ENCODE measurements at places on chromosomes 5 and 9.

GRCh38 chr9:107675351-107676259, 186.0 kb upstream of the KLF4 start:
- H3K4me3 ChIP-seq = no peak overlapping the region
- H3K36me3 ChIP-seq = no peaks in the 10 kb centered on the region
- no peak for DNase-seq
- H3K27me3 ChIP-seq = no peaks in the 10 kb centered on the region
- H3K27ac ChIP-seq = no peak overlapping the region

DNA sequence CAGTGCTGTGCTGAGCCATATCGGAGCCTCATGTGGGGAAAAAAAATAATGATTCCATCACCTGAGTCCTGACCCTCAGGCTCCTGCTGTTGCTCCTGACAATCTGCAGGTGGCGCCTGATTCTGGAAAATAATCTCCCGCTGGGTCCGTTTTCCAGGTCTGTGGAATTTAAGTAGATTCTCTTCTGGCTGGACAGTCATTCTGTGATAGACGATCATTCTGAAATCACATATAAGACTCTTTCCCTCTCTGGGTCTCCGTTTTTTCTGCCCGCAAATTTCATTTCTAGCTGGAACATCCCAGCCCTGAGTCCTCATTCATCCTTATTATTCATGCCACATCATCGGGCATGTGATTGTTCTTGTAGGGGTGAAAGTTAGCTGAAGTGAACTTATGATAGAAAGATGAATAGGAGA, 22.1 kb upstream of the STXBP1 start:
- DNase-seq = no peak

- no peak overlapping the region for H3K27ac ChIP-seq
- DNase-seq = no peak
- H3K36me3 ChIP-seq = no peaks in the 10 kb centered on the region
- H3K4me1 ChIP-seq = no peaks in the 10 kb centered on the region
- H3K4me3 ChIP-seq = no peak overlapping the region
- H3K27me3 ChIP-seq = no peaks in the 10 kb centered on the region
These were observed 307.4 kb downstream of the NFIB start for GRCh38 chr9:14006386-14007187.

- H3K4me3 ChIP-seq = no peak overlapping the region
- H3K27me3 ChIP-seq = no peaks in the 10 kb centered on the region
- no peaks in the 10 kb centered on the region for H3K4me1 ChIP-seq
- H3K36me3 ChIP-seq = no peaks in the 10 kb centered on the region
These were observed 194.0 kb downstream of the CRB2 start for GRCh38 chr9:123550012-123550411.

DNA sequence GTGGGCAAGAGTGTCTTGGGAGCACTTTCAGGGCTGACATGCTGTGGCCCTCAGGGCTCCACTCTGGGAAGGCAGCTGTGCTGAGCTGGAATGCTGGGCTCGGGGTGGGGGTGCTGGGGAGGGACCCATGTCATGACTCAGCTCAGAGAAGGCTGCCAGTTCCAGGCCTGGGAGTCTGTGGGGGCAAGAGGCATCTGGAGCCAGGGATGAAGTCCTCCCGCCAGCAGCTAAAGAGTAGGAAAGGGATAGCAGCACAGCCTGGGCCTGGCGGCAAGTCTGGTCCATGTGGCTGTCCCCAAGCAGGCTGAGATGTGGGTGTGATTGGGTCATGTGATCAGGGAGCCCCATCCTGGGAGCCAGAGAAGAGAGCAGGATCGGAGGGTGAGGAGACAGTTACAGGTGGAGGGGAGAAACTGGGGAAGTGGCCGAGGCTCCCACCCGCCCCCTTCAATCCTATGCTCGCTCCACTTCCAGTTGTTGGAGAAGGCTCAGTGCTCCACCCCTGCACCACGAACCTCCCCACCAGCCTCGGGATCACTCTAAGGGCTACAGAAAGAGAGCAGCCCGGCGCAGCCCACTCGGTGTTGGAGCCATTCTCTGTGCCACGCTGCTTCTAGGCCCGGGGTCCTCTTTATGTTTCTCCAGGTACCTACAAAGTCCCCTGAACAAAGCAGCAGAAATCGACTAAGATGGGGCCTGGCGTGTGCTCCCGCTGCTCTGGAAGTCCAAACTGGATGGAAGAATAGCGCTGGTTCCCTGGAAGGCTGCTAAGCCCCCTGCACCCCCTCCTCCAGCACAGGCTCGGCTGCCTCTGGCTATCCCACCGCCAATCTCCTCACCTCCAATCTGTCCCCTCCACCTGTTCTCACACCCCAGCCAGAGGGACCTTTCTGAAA, 12.0 kb downstream of the PDGFRB start:
- H3K4me3 ChIP-seq = no peak overlapping the region
- H3K4me1 ChIP-seq = peaks cover 12% of the 10 kb centered on the region

DNA sequence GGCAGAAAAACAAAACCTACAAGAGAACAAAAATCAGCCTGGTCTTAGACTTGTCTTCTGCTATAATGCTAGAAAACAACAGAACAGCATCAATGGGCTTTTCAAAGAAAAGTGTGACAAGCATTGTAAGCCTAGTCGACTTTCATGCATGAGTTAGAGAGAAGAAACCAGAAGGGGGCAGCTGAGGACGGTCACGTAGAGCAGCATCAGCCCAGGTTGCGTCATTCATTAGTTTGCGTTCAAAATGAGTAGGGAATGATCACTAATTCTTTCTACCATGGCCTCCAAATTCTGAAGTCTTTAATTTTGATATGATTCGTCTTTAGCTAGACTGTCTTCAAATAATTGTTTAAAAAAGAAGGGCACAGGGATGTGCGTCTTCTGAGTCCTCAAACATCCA, 4.7 kb upstream of the ISCA1 start:
- peaks cover 3% of the 10 kb centered on the region for H3K36me3 ChIP-seq
- H3K4me1 ChIP-seq = peaks cover 6% of the 10 kb centered on the region
- no peaks in the 10 kb centered on the region for H3K27me3 ChIP-seq

- no peak for DNase-seq
- H3K4me1 ChIP-seq = peaks cover 11% of the 10 kb centered on the region
- no peaks in the 10 kb centered on the region for H3K27me3 ChIP-seq
- H3K36me3 ChIP-seq = no peaks in the 10 kb centered on the region
- no peak overlapping the region for H3K4me3 ChIP-seq
These were observed 69.9 kb downstream of the PPARGC1B start for GRCh38 chr5:149799965-149800516.

DNA sequence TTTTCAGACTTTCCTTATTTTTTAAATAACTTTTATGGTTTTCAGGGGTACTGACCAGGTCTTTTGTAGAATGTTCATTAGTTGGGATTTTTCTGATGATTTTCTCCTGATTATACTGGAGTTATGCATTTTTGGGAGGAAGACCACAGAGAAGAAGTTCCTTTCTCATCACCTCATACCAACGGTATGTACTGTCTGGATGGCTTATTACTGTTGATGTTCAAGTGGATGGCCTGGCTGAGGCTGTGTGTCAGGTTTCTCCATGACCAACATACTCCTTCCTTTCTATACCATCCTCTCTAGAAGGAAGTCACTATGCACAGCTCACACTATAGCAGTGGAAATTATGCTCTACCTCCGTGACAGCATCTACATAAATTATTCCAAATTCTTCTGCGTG, 71.1 kb upstream of the NR3C1 start:
- H3K36me3 ChIP-seq = no peaks in the 10 kb centered on the region
- DNase-seq = no peak
- H3K4me3 ChIP-seq = no peak overlapping the region
- no peaks in the 10 kb centered on the region for H3K27me3 ChIP-seq
- peaks cover 8% of the 10 kb centered on the region for H3K4me1 ChIP-seq

- H3K36me3 ChIP-seq = no peaks in the 10 kb centered on the region
- DNase-seq = no peak
- no peaks in the 10 kb centered on the region for H3K4me1 ChIP-seq
- H3K27me3 ChIP-seq = no peaks in the 10 kb centered on the region
- no peak overlapping the region for H3K4me3 ChIP-seq
- H3K27ac ChIP-seq = no peak overlapping the region
These were observed 57.6 kb downstream of the MAMDC2 start for GRCh38 chr9:70101265-70101664.

GRCh38 chr9:127014216-127014909, 99.8 kb downstream of the RALGPS1 start:
- DNase-seq = no peak
- H3K4me3 ChIP-seq = no peak overlapping the region
- H3K27me3 ChIP-seq = peaks cover 15% of the 10 kb centered on the region

- H3K4me1 ChIP-seq = no peaks in the 10 kb centered on the region
- H3K27ac ChIP-seq = no peak overlapping the region
- H3K4me3 ChIP-seq = no peak overlapping the region
These were observed 24.5 kb upstream of the PDZD2 start for GRCh38 chr5:31614151-31615020.

DNA sequence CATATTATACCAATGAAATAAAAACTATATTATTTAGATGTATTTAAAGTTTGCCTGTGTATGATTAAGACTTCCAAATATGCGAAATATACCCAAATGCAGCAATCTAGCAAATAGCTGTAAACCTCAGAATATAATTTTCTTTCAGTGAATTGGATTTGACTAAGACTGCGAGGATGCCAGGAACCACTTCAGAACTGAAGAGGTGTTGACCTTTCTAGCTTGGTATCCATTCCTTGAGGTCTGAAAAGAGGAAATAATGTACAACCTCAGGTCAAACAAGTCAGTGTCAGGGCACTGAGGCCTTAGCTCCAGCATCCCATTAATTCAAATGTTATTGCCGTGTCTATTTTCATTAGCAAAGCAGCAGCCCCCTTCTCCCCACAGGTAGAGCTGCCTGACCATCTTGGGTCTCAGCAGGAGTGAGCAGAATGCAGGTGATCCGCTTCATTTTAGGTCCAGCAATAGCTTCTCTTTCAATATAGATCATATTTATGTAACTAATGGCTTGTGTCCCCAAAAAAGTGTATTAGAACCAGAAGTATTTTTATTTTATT, 100.0 kb downstream of the KIAA1958 start:
- H3K27ac ChIP-seq = no peak overlapping the region
- no peak for DNase-seq
- H3K36me3 ChIP-seq = no peaks in the 10 kb centered on the region

DNA sequence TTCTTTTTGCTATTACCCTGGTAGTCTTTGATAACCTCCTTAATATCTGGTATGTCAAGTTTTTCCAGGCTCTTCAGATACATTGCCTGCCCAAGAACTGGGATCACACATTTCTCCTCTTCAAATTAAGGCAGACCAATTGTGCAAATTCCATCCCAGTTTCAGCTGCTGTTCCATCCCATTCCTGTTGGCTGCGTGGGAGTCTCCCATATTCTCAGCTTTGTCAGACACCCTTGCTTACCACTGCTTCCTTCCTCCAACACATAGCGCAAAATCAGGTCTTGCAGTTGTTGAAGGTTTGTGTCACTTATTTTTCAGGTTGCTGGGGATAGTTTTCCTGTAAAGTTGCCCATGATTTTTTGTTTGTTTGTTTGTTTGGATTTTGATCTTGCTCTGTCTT, 15.2 kb downstream of the HCN1 start:
- H3K27ac ChIP-seq = no peak overlapping the region

GRCh38 chr5:55172051-55172899, 702 bp downstream of the CDC20B start:
- DNase-seq = no peak
- peak overlapping the region; percentile 82 for H3K4me3 ChIP-seq
- no peak overlapping the region for H3K27ac ChIP-seq

GRCh38 chr5:179558932-179559283, 8.6 kb downstream of the RUFY1 start:
- DNase-seq = no peak
- peak overlapping the region; percentile 60 for H3K4me3 ChIP-seq
- no peaks in the 10 kb centered on the region for H3K27me3 ChIP-seq
- H3K27ac ChIP-seq = peak overlapping the region; percentile 91
- peaks cover 3% of the 10 kb centered on the region for H3K36me3 ChIP-seq

GRCh38 chr5:50672663-50673062, 6.2 kb downstream of the PARP8 start:
- H3K36me3 ChIP-seq = no peaks in the 10 kb centered on the region
- no peak overlapping the region for H3K27ac ChIP-seq
- no peak overlapping the region for H3K4me3 ChIP-seq

- DNase-seq = no peak
- no peaks in the 10 kb centered on the region for H3K4me1 ChIP-seq
- no peak overlapping the region for H3K27ac ChIP-seq
- H3K4me3 ChIP-seq = no peak overlapping the region
These were observed 275.1 kb downstream of the SLF1 start for GRCh38 chr5:94893412-94894135.

- no peaks in the 10 kb centered on the region for H3K36me3 ChIP-seq
- peak overlapping the region; percentile 48 for H3K4me3 ChIP-seq
- H3K4me1 ChIP-seq = peaks cover 10% of the 10 kb centered on the region
- no peak for DNase-seq
These were observed 560 bp downstream of the SCAI start for GRCh38 chr9:125142560-125143376.
